Esophagus mucosa (tissue), 1 donor: ENCODE measurements at places on chromosomes 4 and X. TPM values are rescaled to one million over a fixed set of nuclear protein-coding genes. Genes with fewer than 3 reads are reported as not detected.

- ATAC-seq = no peak
Observed at GRCh38 chrX:22424919-22425318, 152.2 kb downstream of the CBLL2 start.

GRCh38 chr4:118099106-118099505, 64.8 kb downstream of the NDST3 start:
- no peak for ATAC-seq

- ATAC-seq = no peak
Observed at GRCh38 chrX:111005166-111005565, 90.8 kb upstream of the PAK3 start.

Gene MAGEB2
- not detected for total RNA-seq

GRCh38 chr4:120018786-120019185, 47.9 kb downstream of the MAD2L1 start:
- ATAC-seq = no peak

GRCh38 chr4:153618833-153619232, 65.2 kb upstream of the TLR2 start:
- ATAC-seq = no peak

GRCh38 chr4:180234730-180235129, 2008.5 kb upstream of the TENM3 start:
- no peak for ATAC-seq

- no peak for ATAC-seq
Observed at GRCh38 chr4:120071192-120071795, 4.6 kb upstream of the MAD2L1 start.

- no peak for ATAC-seq
Observed at GRCh38 chrX:3403748-3404147, 57.3 kb upstream of the MXRA5 start.

DNA sequence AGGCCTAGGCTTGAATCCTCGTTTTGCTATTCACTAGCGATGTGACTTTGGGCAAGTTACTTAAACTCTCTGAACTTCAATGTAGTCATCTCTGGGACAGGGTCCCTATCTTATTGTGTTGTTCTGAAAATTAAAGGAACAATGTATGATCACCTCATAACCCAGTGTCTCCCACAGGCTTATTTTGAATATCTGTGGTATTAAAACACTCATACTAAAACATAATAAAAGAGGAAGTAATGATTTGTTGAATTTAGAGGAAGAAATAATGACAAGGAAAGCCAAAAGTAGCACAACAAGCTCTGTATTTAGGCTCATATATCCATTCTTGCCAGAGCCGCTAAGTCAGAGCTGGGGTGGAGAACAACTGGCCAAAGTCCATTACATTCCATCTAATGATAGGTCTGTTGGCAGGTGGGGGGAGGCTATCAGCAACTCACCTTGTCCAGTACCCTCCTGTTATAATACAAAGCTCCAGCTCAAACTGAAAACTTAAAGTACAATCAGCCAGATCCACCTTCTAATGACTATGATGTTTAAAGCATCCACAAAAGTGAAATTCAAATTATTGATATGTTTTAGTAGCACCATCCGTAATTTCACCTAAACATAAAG, 64.5 kb upstream of the LSM6 start:
- no peak for ATAC-seq
